GDM1 (cell line): ENCODE measurements at places on chromosomes 2 and 18.

DNA sequence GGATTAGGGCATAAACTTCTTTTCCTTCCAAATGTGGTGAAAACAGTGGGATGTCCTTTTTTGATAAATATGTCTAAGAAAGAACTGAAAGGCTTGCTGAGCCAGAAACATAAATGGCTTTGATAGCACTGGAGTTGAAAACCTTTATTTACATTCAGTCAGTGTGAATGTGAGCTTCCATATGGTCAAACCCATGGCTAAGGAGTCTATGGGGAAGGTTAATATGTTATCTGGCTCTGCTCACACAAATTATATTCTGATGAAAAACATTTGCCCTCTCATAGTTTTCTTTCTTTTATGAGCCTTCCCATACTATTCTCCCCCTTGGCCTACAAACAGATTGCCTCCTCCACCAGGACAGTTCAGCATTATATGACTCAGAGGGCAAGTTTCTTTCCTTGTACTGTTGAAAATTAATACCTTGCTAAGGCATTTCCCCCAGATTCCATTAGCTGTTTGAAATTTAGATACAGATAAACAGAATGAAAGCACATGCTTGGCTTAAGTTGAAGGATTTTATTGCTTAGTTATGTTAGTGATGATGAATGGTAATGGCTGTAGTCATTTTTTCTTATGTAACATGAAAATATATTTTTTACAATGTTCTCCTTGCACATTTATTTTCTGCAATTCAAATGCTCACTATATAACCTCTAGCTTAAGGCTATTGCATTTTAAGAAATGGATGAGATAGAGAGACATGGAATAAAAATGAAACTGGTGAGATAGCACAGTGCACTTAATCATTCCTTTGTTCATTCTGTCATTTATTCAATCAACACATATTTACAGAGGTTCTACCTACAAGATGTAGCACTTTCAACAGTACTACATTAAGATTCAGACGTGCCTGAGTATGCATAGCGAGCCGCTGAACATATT, 544.1 kb downstream of the LRRTM4 start:
- no peak for DNase-seq

GRCh38 chr2:152443771-152444170, 108.8 kb downstream of the FMNL2 start:
- DNase-seq: no peak

GRCh38 chr2:8495189-8495989, 186.5 kb upstream of the ID2 start:
- no peak for DNase-seq

DNA sequence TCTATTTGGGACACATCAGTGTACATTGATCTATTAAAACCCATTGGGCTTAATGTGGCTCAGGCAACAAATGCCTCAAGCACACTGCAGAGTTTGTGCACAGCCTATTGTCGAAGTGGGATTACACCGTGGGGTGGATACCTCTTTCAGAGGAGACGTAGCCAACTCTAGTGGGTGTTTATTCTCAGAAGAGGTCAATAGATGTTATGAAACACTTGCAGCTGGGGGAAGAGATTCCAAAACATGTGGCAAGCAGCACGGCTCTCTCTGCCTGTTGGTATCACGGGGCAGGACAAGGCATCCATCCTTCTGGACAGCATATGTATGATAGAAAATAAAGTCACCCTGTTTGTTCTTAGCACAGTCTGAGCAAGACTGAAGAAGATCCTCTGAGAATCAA, 121.4 kb upstream of the COPS8 start:
- no peak for DNase-seq

DNA sequence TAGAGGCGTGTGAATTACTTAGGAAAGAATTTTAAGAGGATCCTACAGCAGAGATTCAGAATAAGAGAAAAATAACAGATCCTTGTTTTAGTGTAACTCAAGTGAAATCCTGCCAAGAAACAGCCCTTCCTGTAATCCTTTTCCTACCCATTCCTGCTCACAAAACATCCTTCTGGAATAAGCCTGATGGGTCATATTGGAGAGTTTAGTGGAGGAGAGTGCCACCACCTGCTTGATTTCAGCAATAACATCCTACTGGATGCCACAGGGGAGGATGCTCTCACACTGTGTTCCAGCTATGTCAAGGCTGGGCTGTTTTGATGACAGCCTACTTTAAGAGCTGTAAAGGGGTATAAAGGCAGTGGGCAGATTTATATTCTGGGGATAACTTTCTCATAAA, 54.8 kb upstream of the CCDC178 start:
- no peak for DNase-seq

GRCh38 chr18:48599391-48599790, 60.6 kb downstream of the CTIF start:
- no peak for DNase-seq

DNA sequence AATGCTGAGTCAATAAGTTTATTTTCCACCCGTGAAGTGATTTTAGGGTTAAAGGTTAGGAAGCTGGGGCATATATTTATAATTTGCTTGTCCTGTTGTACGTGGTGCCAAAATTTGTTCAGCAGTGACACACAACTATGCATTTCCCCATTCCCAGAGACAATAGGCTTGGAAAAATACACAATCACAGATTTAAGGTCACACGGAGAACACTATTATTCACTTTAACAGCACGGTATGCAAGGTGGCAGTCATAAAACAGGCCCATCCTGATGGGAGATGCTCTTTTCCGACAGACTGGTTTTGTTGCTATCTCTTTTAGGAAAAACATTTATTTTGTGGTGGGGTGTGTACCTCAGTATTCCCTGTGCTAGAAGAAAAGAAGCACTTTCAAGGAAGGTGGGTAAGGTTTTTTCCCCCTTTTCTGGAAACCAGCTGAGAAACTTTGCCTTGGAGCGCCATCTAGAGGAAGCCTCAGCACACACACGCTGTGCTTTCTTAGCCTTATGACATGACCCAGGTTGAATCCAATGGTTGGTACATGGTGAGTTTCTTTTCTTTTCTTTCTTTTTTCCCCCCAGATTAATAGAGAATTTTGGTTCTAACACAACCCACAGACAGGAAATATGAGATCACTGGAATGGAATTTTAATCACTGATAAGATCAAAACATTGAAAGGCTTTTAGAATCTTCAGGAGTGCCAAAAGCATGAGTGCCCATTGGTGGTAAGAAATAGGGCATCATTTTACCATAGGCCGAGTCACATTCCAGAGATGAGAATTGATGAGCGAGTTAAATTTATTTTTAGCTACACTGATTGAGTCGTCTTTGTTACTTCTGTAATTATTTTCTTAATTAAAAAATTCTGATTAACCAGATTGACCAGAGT, 332.1 kb downstream of the AGPS start:
- DNase-seq: no peak

- DNase-seq: no peak
Observed at GRCh38 chr2:239305771-239306170, 95.0 kb downstream of the HDAC4 start.

- DNase-seq: no peak
Observed at GRCh38 chr2:40395169-40396073, 56.5 kb downstream of the SLC8A1 start.

- no peak for DNase-seq
Observed at GRCh38 chr2:35454966-35455638, 900.5 kb upstream of the CRIM1 start.

DNA sequence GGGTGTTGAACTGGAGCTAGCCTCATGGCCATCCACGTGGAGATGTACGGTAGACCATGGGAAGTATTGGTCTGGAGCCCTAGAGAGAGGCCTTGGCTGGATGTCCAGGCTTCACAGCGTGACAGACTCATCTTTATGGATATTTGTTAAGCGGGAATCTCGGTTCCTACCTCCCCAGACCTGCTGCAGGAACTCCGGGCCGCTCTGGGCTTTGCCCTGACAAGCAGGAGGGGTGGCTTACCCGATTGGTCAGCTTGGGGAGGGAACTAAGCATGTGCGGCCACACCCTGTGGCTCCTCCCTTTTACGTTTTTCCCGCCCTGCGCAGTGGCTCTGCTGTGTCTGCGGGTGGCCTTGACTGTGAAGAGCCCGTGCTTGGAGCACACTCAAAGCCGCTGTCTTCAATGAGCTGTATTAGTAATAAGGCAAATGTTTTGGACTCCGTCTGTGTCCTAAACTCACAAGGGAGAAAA, 52.3 kb downstream of the PAPOLG start:
- DNase-seq: no peak

DNA sequence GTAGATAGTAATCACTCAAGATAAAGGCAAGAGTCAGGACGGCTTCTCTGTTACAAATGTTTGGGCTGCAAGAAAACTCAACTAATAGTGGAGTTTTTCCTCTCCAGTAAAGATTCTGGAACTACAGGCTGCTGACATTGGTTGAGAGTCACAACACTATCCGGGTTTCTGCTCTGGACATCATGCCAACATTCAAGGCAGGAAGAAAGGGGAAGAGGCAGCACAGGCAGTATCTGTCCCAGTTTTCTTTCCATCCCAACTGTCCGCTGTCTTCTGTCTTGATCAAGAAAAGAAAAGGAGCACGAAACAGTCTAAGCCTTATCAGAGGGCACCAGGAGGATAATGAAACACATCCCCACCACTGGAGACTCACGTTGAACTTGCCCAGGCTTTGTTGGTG, 132.1 kb downstream of the MAIP1 start:
- no peak for DNase-seq

- no peak for DNase-seq
Observed at GRCh38 chr2:71702971-71703898, 249.9 kb downstream of the DYSF start.

DNA sequence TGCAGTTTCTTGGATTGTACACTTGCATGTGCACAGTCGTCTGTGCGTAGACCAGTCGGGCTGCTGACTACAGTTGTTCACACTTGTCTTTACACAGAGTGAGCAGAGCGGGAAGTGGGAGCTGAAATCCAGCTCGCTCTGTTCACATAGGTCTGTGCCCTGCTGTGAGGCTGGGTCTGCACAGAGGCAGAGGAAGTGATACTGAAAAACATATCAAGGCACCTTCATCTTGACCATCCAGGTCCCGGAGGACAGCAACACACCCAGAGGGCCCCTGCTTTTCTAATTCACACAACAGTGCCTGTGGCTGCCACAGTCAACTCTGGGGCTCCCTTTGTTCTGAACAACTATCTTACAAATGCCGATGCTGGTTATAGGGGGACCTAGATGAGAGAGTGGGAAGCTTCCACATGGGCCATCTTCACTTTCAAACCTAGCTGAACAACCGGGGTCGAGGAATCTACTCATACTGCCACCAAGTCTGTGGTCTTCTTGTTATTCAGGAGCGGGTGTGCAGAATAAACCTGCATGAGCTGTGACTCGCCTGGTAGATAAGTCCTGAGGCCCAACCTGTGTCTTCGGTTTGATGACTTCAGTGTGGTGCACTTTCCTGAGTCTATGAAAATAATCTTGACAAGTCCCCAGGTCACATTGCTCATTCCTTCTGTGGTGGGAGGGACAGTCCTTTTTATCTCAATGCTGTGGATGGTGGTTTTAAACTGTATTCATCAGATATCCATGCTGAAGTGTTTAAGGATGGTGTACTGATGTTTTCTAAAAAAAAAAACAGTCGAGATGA, 3.5 kb upstream of the ADNP2 start:
- DNase-seq: no peak

DNA sequence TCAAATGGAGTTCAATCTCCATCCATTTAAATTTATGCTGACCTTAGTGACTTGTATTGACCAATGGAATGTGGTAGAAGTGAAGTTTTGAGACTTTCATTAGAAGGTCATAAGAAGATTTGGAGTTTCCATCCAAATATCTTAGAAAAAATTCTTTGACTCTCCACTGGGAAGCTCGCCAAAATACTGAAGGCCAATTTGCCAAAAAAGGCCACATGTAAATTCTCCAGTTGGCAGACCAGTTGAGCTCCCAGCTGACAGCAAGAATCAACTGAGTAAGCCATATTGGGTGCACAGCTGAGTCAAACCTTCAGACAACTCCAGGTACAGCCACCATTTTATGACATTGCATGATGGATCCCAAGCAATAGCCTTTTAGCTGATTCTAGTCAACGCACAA, 228.3 kb upstream of the SETBP1 start:
- no peak for DNase-seq

DNA sequence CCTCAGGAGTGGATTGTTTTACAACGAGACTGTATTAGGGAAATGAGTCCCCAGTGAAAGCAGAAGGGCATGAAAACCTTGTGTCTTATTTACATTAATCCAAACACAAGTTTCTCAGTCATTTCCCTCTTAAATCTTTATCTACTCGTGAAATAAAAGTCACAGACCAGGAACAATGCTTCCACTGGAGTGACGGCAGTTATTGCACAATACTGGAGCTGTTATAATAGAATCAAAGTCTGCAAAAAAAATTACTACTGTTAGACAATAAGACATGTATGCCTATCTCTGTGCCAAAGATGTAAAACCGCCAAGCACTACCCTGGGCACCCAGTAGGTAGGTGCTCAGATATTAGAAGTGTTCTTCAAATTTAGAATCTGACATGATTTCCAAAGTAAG, 375.5 kb downstream of the ZNF521 start:
- no peak for DNase-seq

DNA sequence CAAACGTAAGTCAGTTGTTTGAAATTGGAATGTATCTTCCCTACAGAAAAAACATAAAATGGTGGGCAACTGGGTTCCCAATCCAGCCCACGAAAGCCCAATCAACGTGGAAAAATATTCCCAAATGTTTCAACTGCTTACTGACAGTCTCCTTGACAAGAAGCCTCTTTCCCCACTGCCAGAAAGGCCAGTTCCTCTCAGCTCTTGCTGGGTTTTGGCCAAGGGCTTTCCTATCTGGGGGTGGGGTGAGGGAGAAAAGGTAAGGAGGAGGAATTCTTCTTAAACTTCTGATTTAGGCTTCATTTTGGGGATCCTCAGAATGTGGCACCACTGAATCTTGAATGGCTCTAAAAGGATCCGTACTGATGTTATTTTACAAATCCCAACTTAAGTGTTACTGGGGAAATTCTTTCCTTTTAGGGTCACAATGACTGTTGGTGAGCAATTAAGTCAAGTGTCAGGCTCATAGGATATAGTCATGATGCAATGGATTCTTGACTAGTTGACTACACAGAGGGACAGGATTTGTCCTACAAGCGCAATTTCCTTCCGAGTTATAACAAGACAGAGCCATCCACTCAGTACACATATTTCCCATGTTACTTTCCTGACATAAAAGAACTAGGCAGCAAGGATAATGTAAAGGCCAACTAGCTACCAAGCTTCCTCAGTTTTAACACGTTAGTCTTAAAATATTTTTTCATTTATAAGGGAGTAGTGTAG, 73.6 kb downstream of the SPRED2 start:
- no peak for DNase-seq

DNA sequence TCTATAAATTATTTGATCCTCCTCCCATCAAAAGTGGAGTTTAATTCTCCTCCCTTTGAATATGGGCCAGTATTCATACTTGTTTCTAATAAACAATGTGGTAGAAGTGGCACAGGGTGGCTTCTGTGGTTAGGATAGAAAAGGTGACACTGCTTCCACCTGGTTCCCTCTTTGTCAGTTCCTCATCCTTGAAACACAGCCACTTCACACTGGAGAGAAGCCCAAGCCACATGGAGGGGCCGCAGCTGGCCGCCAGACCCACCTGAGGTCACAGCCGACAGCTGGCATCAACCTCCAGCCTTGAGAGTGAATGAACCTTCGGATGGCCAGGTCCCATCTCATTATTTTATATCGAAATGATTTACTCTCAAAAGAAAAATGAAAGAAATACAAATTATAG, 27.5 kb upstream of the SLC66A3 start:
- no peak for DNase-seq
